ENCODE measurements at places on chromosomes 16 and 17.

DNA sequence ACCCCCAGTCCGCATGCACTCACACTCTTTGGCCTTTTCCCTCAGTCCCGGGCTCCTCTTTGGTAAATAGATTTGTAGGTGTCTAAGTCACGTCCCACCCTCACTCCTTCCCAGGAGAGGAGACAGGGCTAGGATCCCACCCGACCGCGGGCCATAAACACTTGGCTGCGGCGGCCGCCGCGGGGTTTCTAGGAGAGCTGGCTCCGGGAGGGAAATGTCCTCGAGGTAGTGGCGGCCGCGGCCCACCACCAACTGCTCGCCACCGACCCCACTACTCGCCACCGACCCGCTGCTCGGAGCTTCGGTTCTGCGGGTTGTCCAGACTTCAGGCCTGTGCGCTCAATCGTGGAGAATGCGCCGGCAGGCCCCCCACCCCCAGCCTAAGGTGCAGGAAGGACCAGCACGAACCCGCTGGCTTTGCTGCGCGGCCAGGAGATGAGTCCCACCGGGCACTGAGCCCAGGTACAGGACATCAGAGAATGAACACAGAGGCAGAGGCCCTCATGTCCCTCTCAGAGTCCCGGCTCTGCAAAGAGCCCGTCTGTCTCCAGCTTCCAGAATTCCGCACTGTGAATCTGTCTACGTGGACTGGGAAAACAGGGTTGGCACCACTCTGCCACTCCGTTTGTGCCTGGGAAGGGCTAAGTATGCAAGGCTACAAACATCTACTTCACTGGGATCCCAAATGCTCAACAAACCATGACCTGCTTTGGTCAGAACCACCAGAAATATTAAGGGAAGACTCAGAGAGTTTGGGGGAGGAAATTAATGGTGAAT is 2.5 kb downstream of the PRAC2 start:
- no peak for DNase-seq

DNA sequence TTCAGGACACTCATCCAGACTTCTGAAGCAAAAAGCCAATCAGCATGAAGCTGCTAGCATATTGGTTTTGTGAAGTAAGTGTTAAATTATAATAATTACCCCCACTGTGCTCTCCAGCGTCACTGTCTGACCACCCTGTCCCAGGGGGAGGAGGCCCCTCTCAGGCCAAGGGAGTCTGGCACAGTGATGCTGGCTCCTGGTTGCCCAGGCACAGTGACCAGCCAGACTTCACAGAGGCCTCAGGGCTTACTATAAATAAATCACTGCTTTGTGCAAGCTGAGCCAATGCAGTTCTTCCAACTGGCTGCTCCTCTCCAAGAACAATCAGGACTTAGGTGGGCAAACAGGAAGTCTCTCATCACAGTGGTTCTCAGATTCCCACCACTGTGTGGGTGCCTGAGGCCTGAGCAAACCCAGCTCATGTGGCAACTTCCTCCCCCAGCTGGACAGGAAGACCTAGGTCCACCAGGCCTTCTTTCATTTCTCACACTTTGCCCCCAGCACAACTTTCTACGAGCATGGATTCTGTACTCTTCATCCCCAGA is 1.7 kb upstream of the DBNDD1 start:
- DNase-seq = no peak

- no peak for DNase-seq
Observed at GRCh38 chr17:48643697-48644012, 17.5 kb upstream of the HOXB9 start.

DNA sequence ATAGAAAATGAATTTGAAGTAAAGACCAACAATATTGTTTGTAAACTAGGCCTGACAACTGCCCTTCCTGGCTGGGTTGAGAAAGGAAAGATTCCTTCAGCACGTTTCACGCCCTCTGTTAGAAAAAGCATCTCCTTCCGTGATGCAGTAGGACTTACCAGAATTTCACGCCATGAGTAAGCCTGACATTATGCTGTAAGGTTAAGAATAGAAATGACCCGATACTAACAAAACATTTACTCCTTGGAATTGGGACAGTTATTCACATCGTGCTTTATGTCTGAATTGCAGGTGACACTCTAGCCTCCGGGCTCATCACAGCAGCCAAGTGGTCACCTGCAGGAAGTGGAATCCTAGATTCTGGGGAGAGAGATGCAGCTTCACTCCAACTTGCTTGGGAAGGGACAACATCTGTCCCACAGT is 17.5 kb downstream of the MARCHF10 start:
- DNase-seq = no peak

DNA sequence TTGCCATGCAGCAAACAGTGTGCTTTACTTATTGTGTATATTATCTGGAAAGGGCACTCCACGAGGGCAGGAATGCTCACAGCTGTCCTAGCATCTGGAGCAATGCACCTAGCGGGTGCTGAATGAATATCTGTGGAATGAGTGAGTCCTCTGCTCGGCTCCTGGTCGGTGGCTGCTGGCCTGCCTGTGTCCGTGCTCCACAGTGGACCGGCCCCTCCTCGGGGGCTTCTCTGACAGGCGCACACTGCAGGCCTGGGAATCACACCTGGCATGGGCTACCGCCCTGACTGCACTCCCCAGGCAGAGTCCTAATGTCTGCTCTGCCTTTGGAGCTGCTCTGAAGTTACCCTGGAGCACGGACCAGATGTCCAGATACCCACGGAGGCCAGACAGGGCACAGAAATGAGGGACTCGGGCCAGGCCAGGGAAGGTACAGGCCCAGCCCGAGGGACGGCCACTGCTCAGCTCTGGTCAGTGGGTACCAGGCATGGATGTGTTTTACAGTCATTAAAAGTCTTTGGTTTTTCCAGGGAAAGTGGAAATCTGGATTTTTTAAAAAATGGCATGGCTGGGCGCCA is 21.1 kb upstream of the AKTIP start:
- no peak for DNase-seq

- DNase-seq = peak; percentile 54
Observed at GRCh38 chr17:78127239-78127887, 1.2 kb downstream of the TMC6 start.

- DNase-seq = no peak
Observed at GRCh38 chr16:53565296-53565863, 62.4 kb upstream of the AKTIP start.

GRCh38 chr16:72927199-72928089 is 120.5 kb downstream of the ZFHX3 start:
- no peak for DNase-seq

DNA sequence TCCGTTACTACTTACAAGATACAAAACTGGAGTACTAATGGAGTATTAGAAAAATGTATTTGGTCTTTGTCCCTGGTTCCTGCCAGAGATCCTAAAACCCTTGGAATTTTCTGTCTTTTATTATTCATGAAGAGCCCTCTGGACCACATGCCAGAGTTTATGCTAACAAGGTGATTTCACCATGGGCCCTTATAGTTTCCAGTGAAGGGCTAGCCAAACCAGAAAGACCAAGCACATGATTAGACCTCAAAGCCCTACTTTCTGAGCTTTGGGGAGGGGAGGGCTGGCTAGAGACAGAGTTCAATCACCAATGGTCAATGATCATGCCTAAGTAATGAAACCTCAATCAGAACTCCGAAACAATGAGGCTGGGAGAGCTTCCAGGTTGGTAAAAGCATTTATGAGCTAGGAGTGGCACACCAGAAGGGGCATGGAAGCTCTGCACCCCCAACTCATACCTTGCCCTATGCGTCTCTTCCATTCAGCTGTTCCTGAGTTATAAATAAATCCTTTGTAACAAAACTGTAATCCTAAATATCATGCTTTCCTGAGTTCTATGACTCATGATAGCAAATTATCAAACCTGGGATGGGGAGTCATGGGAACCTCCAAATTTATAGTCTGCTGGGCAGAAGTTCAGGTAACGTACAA is 10.4 kb downstream of the DCUN1D3 start:
- no peak for DNase-seq

GRCh38 chr16:50093607-50094539 is 28.1 kb downstream of the HEATR3 start:
- no peak for DNase-seq

All from stimulated activated CD4-positive, alpha-beta T cell treated with anti-CD3 and anti-CD28 coated beads, Interleukin-4, amount 100 ng/mL, for 1 hour (primary cell).